Amygdala (tissue), 56 donors: ENCODE measurements at places on chromosomes 1 and 21.

- DNase-seq, result no peak
Measured at GRCh38 chr1:51600965-51601364, 15.9 kb upstream of the OSBPL9 start.

- DNase-seq, result no peak
Measured at GRCh38 chr1:197314682-197315081, 46.6 kb downstream of the CRB1 start.

DNA sequence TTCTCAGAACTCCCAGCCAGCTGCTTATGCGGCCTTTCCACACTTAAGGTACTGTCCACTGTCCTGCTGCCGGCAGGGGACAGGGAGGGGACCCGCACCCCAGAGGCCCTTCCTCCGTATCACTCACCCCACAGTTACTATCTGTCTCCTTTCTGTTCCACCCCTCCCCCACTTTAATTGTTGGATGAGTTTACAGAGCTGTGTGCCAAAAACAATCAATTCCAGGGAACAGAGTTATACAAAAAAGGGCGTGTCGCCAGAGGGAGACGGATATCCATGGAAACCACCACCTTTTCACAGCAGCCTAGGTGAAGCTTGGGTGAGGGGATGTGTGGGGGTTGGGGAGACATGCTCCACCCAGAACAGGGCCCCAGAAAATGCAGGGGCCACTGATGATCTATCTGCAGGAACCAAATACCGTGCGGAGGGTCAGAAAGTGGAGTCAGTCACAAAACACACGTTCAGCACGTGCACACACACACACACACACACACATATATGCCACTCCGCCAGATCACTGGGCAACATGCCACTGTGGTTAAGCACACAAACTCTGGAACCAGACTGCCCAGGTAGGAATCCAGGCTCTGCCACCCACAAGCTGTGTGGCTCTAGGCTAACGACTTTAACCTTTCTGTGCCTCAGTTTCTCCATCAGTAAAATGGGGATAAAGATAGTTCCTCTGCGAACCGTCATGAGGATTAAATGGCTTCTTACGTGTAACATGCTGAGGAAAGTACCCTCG is 30.5 kb downstream of the CASZ1 start:
- no peak for DNase-seq

DNA sequence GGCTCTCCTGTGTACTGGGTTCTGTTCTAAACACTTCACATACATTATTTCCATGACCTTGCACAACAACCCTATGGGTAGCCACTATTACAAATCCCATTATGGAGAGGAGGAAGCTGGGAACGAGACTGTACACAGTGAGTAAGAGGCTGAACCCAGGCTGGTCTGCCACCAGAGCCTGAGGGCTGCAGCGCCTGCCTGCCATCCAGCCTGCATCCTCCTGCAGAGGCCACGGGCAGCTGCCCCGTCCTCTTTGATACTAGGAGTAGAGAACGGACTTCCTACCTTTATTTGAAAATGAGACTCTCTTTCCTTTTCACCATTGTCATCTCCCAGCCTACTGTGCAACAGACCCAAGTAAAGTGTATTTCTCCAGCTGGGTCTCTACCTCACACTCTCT is 370.0 kb downstream of the HHAT start:
- DNase-seq, result no peak

- no peak for DNase-seq
Measured at GRCh38 chr21:32064281-32064910, 191.6 kb downstream of the HUNK start.

GRCh38 chr21:26800970-26801431 is 44.2 kb downstream of the ADAMTS1 start:
- DNase-seq, result no peak

GRCh38 chr1:189438808-189439207 is 1038.9 kb downstream of the BRINP3 start:
- no peak for DNase-seq

GRCh38 chr1:191977874-191978506 is 180.3 kb upstream of the RGS18 start:
- DNase-seq, result no peak

GRCh38 chr1:57255945-57256344 is 167.9 kb downstream of the DAB1 start:
- DNase-seq, result no peak

DNA sequence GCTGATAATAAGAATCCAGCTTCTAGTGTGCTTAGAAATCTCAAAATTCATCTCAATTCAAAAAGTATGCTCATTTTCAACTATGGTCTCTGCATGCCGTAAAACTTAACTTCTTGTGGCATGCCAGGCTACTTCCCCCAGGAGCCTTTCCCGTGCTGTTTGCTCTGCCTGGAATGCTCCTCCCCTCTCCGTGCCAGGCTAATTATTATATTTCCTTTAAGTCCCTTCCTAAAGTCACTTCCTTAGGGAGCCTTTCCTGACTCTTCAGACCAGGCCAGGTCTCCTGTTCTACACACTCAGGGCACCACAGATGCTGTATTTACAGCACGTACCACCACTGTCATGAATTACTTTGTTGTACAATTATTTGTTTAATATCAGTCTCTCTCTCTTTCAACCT is 67.1 kb upstream of the PPP2R5A start:
- no peak for DNase-seq

- no peak for DNase-seq
Measured at GRCh38 chr1:75134647-75135572, 722 bp downstream of the LHX8 start.

DNA sequence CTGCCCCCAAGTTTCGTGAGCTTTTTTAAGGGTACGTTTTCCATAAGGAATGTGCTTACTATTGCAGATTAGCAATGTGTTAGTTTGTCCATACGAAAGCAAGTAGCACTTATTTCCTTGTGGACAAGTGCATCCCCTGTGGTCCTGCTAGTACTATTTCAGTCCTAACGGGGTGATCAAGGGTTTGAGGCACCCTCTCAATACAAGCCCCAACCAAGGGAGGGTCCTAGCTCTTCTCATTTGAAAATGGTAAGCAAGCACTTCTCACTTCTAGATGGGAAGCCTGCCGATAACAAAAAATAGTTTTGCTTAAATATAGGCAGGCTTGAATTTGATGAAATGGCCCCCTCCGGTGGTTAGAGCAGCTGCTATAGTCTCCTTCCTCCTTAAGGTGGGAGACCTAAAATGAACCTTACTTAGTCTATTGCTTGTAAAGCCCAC is 64.0 kb upstream of the HMCN1 start:
- no peak for DNase-seq

DNA sequence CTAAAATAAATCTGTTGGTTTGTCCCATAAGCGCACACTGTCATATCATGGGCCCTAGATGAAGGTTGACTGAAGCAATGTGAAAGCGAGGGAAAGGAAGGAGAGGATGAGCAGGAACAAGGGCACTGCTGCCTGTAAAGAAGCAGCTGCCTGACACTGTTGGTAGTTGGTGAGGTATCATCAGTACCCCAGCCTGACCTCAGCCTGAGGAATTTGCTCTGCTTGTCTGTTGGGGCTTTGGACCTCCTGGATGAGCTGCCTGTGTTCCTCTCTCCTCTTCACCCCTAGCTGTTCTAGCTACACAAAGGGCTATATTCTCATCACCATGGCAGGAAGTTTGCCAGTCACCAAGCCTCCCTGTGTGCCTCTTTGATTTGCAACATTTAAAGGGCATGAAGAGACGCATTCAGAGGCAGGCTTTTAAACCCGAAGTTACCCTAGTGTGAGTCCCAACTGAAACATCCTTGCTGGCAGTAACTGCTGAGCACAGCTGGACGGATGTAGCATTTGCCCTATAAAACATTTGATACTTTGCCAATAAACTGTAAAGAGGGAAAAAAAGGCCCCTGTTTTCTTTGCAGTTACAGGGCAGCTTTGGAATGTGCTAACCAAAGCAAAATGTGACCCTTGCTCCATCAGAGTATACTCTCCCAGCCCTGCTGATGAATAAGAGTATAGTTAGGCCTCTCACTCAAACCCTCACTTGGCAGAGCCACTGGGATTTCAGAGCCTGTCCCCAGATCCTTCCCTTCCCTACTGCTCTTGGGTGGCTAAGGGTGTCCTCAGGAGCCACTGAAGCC is 22.2 kb upstream of the SPATA6 start:
- DNase-seq, result peak; percentile 22

DNA sequence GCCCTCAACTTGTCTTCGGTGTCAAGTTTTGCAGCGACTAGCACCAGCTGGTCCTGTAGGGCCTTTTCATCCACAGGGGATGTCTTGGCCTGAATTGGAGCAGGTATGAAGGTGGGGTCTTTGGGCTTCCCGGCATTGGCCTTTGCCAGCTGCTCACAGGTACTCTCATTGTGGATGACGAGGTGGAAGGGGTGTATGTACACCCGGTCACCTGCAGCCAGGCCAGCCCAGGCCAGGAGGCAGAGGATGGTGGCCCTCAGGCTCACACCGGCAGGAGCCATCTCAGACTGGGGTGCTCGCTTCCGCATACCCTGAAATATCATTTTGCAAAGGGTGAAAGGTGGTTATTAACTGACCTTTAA is 3.4 kb downstream of the AGT start:
- no peak for DNase-seq

GRCh38 chr21:32844076-32844475 is 72.5 kb upstream of the PAXBP1 start:
- no peak for DNase-seq
